NCI-H2029 (cell line): ENCODE measurements at places on chromosomes 16 and 17.

DNA sequence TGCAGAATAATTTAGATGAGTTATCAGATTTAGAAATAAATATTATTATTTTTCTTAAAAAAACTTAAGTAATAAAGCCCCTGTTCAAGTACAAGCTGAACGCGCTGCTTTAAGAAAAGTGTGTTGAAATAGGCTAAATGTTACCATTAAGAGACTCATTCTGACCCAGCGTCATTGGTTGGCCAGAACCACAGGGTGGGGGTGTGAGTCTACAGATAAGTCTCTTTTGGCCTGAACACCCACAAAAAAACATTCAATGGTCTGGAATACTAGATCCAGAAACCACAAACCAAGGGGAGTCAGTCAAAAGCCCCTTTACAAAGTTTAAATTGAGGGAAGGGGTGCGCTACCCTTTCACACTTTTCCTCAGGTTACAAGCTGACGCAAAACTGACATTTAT, 776.1 kb downstream of the KCNJ2 start:
- no peak for DNase-seq

- DNase-seq: no peak
These were observed 35.5 kb upstream of the CDC42EP4 start for GRCh38 chr17:73347351-73347750.

DNA sequence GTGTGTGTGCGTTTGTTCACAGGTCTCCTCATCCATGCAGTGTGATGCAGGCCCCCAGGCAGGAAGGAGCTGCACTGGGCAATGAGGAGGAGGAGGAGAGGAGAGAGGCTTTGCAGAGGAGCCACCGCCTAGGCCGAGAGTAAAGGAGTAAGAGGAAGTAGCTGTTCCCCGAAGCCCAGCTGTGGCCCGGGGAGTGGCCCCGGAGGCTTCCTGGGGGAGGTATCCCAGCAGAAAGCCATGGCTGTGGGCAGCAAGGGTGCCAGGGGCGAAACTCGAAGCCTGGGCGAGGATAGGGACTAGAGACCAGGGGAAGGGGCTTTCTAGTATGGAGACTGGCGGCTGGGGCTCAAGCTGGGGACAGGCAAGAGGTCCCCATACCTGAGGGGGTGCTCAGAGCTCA, 12.2 kb downstream of the C16orf95 start:
- DNase-seq: no peak

DNA sequence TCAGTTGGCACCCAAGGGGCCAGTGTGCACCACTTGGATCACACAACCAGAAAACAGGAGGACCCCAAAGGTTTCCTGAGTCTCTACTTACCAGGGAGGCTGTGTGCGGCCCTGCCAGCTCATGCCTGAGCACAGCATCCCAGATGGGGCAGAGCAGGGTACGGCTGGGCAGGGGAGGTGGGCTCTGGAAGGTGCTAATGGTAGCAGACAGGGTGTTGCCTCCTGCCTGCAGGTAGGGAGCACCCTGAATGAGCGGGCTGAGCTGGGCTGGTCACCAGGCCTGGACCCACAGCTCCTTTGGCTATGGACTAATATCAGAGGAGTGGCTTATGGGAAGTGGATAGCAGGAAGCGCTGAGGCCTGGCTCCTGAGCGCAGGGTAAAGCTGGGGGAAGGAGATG, 14.6 kb downstream of the RECQL5 start:
- DNase-seq: no peak

GRCh38 chr16:66935314-66936011, at the start of gene CES2:
Gene CES2, plus strand, starts transcription at chr16:66935516. Its CDS starts 120 bp downstream, at chr16:66935636.
- no peak for DNase-seq
